ENCODE measurements at places on chromosomes 3 and 15.

GRCh38 chr15:54347082-54347827 lies 369.0 kb downstream of the UNC13C start:
- DNase-seq = no peak

DNA sequence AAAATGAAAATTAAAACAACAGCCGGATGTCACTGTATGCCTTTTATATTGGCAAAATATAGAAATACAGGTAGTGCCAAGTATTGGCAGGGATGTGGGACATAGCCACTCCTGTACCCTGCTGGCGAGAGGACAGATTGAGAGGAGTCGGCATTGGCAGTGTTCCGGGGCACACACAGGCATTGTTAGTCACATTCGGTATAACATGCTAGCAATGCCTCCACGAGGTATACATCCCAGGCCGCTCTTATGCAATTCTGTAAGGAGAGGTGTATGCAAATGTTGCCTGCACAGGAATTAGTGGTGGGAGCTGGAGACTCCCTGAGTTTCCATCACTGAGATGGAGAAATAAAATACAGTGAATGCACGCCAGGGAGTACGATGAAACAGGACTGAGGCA lies 99.4 kb upstream of the DLG1 start:
- no peak for DNase-seq

DNA sequence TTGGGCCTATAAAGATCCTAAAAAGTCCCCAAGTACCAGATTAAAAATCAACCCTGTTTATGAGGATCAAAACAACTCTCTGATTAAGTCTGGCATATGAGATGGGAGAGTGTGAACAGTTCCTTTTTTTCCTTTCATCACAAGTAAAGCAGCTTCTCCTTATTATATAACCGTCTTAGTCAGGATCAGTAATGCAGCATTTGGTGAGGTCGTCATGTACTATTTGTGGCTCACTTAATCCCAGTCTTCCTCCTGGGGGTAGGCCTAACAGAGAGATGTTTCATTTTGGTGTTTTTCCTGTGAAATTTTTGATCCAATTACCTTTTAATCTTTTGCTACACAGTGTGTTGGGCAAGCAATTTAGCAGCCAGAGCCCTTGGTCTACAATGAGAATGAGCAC lies 333.1 kb upstream of the KCNMB2 start:
- DNase-seq = no peak

DNA sequence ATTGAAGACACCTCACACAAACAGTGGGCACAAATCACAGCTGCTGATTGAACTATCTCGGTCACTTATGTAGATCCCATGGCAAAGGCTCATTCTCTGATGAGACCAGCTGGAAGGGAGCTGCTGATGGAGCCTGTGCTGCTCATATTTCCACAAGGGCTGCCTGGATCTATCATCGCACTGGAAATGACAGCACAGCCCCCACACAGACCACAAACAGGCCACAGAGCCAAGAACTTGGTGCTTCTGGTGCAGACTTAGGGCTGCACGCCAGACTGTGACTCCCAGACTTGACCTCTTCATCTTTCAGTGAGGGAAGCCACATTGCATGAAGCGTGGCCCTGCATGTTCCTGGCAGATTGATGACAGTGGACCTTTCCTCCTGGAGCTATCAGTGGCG lies 197.6 kb downstream of the MINAR1 start:
- DNase-seq = no peak

GRCh38 chr3:52693071-52693470 lies 7.2 kb downstream of the GNL3 start:
- DNase-seq = no peak

All from activated T-cell treated with anti-CD3 and anti-CD28 coated beads, Interleukin-2, amount 50 U/mL, for 48 hours (primary cell).